Pulmonary artery endothelial cell (primary cell): ENCODE measurements at places on chromosomes 2 and 18.

DNA sequence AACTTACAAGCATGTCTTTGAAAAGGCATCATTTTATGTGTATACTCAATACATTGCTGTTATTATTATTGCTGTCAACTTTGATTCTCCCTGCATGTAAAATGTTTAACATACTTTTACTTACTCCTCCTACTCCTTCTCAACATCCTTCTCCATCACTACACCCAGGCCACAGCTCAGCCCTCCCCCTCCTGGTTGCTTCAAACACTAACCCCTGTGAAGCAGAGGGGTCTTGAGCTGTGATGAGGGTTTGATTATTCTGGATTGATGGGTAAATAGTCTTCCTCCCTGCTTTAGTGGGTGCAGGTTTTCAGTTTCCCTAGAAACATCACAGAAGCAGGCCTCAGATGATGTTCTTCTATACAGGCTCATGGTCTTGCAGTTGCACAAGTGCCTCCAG, 221.0 kb downstream of the OSR1 start:
- DNase-seq: no peak

- no peak for DNase-seq
These were observed 174.7 kb downstream of the RTP5 start for GRCh38 chr2:242044313-242044590.

- no peak for DNase-seq
These were observed 34.6 kb downstream of the SETBP1 start for GRCh38 chr18:44715245-44715644.

DNA sequence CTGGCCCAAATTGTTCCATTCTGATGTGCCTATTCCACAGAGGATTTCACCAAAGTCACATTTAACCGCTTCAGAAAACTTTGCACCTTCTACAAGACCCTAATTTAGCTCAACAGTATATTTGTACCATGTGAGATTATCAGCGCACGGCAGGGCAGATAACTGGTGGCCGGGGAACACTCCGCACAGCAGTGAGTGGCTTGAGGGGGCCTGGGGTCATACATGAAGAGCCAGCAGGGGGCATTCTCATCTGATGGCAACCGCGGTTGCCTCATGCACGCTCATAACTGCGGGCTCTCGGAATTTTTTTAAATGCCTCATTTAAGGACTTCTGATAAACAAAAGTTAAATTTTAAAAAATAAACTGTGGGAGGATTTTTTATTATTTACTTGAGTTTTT, 84.1 kb downstream of the BIN1 start:
- DNase-seq: no peak

DNA sequence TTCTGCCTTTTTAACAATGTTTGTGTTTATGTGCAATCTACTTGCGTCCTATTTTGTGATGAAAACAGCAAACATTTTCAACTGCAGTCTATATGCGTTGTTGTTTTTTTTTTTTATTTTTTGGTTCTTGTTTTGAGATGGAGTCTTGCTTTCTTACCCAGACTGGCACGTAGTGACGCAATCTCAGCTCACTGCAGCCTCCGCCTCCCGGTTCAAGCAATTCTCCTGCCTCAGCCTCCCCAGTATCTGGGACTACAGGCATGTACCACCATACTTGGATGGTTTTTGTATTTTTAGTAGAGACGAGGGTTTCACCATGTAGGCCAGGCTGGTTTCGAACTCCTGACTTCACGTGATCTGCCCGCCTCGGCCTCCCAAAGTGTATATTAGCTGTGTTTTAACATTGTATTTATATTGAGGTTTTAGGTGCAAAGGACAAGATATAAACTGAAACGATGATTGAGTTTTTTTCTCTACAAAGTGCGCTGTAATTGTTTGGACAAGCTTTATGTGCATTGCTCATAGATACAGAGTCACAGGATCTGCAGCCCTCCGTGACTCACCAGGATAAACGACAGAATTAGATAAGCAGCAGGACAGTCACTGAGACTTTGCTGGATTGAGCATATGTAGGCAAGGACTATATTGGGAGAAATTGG, 17.4 kb downstream of the CDH7 start:
- DNase-seq: no peak

GRCh38 chr2:66532972-66533868, 98.3 kb downstream of the MEIS1 start:
- no peak for DNase-seq

- DNase-seq: no peak
These were observed 3.3 kb downstream of the BAZ2B start for GRCh38 chr2:159613091-159613490.

DNA sequence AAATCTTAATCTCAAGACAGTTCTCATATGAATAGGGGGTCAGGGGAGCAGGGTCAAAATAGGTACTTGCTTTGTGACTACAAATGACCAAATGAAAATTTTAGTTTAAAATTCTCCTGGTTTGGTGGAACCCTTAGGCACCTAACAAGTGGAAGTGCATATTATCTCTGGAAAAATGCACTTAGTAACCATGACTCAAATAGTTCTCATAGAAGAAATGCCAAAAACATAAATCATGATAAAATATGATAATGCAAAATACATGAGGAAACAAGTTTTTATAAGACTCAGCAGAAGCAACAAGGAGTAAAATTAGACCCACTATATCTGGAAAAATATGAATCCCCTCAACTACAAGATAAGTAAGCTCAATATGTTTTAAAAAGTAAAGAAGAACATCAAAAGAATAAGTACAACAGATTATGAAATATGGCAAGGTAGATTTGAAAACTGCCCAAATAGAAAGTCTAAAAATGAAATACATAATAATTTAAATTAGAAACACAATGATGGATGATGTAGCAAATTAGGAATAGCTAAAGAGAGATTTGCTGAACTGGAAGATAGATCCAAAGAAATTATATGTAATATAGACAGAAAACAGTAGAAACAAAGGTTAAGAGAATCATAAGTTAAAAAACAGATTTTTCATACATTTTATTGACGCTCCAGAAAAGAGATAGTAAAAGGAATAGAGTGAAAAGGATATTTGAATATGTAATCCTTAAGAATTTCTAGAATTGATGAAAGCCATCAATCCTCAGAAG, 308.3 kb downstream of the SETBP1 start:
- no peak for DNase-seq

GRCh38 chr2:42864641-42865280, 72.4 kb upstream of the HAAO start:
- DNase-seq: no peak

GRCh38 chr2:111715987-111716904, 167.7 kb downstream of the ANAPC1 start:
- no peak for DNase-seq

DNA sequence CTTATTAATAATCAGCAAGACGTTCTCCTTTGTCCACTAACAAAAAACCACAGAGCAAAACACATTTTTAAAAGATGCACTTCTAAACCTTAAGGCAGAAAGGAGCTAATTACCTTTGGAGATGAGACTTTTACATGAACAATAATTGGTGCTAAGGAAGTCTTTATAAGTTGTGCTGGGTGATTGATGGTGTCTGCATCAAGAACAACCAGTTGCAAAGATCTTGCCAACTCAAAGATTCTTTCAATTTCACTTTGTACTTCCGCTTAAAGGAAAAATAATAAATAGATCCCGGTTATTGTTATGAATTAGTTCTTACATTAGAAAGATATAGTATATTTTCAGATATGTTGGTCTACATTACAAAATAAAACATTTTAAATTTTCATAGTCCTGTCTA, 26.9 kb upstream of the ARL5A start:
- DNase-seq: no peak

DNA sequence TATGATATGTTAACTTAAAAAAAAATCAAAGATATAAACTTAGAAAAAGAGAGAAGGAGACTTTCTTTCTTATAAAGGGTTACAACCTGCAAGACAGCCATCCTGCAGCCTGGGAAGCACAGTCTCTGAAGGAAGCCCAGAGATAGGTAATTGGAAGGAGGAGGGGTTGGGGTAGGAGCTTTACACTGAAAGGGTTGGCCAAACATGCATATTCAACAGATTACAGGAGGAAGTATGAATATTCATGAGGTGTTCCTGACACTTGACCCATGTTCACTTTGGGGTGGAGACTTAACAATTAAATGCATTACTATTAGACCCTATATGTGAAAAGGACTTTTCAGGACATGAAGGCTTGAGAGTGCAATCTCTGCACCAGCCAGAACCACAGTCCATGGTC, 71.7 kb upstream of the CDH2 start:
- DNase-seq: no peak

- no peak for DNase-seq
These were observed 41.4 kb downstream of the RFX8 start for GRCh38 chr2:101433465-101433864.

DNA sequence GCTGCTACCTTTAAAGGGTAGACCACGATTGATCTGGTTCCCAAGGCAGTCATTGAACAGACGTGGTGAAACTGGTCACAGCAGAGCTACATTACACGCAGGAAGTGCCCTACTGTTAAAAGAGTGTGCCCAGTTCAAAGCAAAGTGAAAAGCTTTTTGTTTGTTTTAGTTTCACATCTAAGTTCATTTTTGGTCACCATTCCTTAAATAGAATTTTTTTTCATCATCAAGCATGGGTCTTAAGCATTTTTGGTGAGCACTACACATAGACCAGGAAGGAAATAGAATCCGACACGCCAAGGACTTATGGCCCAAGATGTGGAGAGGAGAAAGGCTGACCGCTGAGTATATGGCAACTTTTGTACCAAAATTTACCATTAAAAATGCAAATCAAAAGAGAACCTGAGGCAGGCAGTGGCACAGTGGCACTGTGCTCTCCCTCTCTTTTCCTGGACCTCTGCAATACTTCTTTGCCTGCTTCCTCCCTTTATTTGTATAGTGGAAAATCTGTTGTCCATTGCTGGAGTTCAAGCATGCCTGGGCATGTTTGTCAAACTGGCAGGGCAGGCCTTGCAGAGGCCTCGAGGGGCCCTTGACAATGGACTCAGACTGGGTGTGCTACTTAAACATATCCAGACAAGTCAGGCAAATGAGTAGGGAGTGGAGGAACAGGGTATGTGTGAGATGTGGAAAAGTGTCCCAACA, 42.6 kb upstream of the HNRNPA3 start:
- DNase-seq: no peak

DNA sequence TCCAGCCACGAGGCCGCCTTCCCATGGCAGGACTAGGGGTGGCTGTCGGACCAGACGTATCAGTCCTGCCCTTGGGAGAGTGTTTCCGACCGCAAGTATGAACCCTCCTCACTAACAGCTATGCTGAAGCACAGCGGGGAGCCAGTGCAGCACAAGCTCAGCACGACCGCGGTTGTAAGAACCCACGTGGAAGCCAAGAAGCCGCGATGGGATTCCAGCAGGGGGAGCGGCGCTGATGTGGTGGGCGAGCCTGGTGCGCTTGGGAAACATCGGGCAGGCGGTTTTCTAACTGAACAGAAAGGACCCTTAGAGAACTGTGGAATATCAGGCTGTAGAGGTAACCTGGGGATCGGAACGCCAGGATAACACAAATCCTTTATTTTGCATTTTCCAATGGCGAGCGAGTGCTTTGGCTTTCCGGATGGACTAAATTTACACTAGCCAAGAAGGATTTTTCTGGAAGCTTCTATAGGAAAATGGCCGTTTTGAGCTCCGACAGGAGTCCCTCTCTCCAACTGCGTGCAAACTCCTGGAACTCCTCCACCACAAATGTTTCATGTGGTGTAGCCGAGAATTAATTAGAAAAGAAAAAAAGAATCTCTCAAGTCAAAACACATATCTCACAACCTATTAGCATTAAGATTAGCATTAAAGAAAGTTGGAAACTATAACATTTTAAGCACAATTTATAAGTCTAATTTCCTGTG, 132.0 kb upstream of the MYCN start:
- DNase-seq: no peak

DNA sequence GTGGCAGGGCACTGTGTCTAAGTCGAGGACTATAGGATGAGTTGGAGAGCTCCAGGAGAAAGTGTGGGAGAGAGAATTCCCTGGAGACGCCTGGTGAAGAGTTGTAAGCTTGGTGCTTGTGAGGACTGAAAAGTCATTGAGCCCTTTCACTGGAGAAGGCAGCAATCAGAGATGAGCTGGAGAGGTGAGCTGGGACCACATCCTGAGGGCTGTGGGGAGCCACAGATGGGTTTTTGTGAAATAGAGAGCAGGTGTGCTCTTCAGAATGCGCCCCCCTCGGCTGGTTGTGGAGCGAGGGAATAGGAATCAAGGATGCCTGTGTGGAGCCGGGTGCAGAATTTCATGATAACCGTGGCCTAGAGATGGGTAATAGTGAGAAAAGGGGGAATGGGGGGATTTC, 224.3 kb downstream of the KLHL29 start:
- no peak for DNase-seq

DNA sequence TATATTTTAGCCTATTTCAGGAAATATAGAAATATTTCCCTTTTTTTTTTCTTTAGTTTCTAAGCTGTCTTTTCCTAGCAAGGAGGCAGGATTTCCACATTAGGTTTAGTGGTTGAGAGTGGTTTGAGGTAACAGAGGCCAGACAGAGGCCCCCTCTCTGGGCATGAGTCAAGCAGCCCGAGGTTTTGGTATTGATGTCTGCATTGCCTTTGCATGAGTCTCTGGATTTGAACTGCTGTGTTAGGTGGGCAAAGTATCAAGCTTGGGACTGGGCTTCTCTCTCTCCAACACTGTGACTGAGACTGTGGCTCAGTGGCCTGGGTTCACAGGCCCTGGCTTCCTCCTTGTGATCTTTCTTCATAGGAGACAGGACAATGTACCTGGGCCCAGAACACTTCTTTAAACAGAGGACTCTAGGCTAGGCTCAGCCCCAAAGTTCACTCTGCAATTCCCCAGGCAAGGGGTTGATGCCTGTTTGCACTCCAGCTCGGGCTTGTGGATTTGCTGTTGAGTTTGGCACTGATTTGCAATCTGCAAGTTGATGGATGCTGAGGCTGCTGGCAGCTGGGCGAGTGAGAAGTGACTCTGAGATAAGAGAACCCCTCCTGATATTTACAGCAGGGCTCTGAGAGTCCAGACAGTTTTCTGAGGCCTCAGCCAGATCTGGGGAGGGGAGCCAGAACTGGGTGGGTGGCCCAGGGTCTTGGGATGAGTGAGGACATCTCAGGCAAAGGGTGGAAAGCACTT, 271.2 kb downstream of the EN1 start:
- no peak for DNase-seq

GRCh38 chr2:195730912-195731311, 73.9 kb downstream of the SLC39A10 start:
- no peak for DNase-seq

- DNase-seq: no peak
These were observed 97.0 kb upstream of the RAB6C start for GRCh38 chr2:129882476-129882875.

DNA sequence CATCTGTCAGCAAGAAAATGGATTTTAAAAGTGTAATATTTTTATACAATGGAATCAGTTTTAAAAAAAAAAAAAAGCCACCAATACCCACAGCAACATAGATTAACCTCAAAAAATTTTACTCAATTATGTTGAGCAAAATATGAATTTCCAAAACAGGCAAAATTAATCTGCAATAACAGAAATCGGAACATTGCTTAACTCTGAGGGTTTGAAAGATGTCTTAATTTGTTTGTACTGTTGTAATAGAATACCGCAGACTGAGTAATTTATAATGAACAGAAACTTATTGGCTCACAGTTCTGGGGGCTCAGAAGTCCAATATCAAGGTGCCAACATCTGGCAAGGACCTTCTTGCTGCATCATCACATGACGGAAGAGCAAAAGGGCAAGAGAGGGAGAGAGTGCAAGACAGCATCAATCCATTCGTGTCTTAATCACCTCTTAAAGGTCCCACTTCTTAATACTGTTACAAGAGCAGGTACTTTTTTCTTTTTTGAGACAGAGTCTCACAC, 31.8 kb upstream of the TNFAIP6 start:
- DNase-seq: no peak
